ENCODE measurements at places on chromosomes 1 and 21.
A peak's percentile ranks its signal among the peaks of the same experiment; 100 is the strongest.

DNA sequence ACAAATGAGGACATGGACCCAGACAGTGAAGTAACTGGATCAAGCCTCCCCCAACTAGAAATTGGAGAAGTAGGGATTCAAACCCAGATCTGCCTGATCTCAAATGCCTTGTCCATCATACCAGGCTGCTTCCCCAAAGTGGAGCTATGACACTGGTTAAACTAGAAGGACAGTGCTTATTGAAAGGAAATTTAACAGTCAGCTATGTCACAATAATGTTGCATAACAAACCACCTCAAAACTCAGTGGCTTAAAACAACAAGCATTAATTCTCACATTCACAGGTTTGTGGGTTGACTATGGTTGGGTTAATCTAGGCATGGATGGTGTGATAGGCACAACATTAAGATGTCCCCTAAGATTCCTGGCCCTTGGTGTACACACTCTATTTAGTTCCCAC is 107.1 kb downstream of the TAS1R2 start:
- DNase-seq = no peak

DNA sequence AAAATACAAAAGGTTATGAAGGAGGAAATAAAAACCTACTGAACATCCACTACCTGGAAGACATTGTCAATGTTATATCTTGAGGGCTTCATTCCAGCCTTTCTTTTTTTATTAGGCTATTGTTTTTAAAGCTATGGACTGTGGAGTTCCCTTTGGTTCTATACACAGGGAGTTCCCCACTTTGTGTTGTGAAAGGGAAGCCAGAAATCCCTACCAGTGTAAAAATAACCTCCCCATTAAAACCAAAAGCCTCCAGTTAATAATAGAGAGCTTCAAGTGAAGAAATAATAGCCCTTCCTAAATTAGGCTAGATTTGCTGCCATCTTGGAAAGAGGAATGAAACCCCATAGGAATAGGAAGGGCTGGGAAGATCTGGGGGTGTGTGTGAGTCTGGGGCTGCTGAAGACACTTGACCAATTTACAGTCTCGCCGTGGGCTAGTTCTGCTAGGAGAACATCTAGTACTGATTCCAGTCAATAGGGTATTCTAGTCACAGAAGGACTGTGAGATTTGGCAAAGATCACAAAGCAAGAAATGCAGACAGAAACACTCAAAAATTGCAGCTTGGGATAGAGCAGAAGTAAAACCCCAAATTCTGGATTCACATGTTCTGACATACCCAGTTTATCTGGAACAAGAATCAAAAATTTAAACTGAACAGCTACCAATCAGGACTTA is 32.4 kb upstream of the PTGFRN start:
- DNase-seq = no peak

GRCh38 chr1:172680733-172681275 is 21.9 kb downstream of the FASLG start:
- no peak for DNase-seq

DNA sequence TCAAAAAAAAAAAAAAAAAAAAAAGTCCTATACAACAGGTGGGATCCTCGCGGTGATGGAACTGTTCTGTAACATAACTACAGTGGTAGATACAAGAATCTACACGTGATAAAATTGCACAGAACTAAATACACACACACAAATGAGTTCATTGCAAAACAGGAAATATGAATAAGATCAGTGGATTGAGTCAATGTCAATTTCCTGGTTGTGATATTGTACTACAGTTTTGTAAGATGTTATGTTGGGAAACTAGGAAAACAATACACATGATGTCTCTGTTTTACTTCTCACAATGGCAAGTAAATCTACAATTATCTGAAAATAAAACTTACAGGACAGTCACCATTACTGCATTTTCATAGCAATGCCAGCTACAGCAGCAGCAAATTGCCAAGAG is 59.8 kb downstream of the ITGB3BP start:
- DNase-seq = no peak

GRCh38 chr1:232486454-232487207 is 143.3 kb downstream of the SIPA1L2 start:
- no peak for DNase-seq

DNA sequence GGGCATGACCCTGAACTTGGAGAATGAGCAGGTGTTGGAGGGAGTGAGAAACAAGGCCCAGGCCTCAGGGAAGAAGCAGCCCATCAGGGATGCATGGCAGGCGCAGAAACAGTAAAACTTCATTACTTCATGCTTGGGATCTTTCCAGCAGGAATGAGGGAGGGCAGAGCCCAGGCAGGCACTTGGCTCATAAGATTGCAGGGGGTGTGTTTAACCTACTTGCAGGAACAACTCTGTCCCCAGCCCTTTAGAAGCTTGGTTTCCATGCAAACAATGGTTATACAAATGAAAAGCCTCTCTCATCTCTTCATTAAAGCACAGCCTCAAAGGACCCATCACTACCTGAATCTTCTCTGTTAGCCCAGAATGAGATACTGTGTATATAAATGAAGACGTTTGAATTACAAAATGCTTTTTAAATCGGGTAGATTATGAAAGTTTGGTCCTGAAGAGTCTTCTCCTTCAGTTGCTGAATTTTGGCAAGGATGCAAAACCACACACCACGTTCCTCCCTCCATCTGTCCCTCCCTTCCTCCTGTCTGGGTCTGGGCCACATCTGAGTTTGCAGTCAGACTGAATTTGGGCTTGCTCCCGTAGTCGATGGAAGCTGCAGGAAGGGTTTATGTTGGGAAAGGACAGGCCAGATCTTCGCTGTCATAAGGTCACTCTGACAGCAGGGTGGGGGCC is 154.4 kb upstream of the KLHDC7A start:
- DNase-seq = no peak

- DNase-seq = peak; percentile 11
Measured at GRCh38 chr21:29342363-29342957, 43.7 kb downstream of the BACH1 start.

DNA sequence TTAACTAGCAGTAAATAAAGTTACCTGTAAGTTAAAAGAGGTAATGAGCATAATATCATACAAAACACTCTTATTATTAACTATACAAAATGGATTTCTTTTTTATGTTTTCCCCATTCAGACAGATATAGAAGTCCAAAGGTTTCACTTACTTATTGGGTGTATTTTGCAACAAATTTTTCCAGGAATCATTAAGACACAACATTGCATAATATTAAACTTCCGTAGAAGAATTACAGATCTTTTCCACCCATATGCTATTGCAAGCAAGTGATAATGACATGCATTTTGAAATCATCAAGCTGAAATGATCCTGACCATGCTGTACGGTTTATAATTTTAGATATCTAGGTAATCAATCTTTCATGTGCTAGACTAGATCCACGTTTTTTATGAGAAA is 957.0 kb downstream of the NCAM2 start:
- no peak for DNase-seq

DNA sequence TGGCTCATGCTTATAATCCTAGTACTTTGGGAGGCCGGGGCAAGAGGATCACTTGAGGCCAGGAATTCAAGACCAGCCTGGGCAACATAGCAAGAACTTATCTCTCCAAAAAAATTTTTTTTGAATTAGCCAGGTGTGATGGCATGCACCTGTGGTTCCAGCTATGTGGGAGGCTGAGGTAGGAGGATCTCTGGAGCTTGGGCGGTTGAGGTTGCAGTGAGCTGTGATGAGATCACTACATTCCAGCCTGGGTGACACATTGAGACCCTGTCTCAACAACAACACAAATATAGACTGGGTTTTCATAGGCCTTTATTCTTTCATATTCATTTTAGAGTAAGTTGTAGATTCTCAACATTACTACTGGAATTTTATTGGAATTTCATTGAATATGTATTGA is 12.8 kb downstream of the MED18 start:
- no peak for DNase-seq

GRCh38 chr21:20882462-20883407 is 115.5 kb upstream of the NCAM2 start:
- peak; percentile 3 for DNase-seq

DNA sequence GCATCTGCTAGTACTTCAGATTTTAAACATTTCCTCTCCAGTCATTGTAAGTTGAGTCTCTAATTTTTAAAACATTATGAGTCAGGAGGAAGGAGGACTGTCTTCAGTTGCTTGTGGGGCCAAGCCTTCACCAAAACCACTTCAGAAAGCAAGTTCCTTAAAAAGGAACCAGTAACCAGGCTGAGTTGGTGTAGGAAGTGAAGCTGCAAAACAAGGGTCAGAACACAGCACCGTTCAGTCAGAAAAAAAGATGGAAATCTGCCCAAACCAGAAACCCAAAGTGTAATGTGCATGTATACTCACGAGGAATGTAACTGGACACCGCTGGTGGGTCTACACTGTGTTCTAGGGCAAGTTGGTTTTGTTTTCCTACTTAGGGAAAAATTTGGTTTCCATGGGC is 402.1 kb downstream of the SETD4 start:
- no peak for DNase-seq
